Prostate gland (tissue), 2 donors: ENCODE measurements at places on chromosomes 3 and 15. TPM values are rescaled to one million over a fixed set of nuclear protein-coding genes. Genes with fewer than 3 reads are reported as not detected.

NPAP1 gene
- total RNA-seq = not detected

GOLGA8S gene
- 0.05 TPM for total RNA-seq

IQCF5 gene
- total RNA-seq = not detected

RARRES1 gene
- 138 TPM for total RNA-seq

GRCh38 chr15:42490291-42490670 is 660 bp downstream of the ZNF106 start:
- H3K36me3 ChIP-seq = no peaks in the 10 kb centered on the region
- peak overlapping the region; percentile 59 for H3K4me3 ChIP-seq
- no peak for DNase-seq
- no peaks in the 10 kb centered on the region for H3K27me3 ChIP-seq
- H3K4me1 ChIP-seq = peaks cover 2% of the 10 kb centered on the region

GRCh38 chr15:63560741-63561448 is 36.3 kb upstream of the FBXL22 start:
- H3K36me3 ChIP-seq = peaks cover 6% of the 10 kb centered on the region
- no peaks in the 10 kb centered on the region for H3K4me1 ChIP-seq
- DNase-seq = no peak
- no peak overlapping the region for H3K27ac ChIP-seq
- H3K4me3 ChIP-seq = no peak overlapping the region

DNA sequence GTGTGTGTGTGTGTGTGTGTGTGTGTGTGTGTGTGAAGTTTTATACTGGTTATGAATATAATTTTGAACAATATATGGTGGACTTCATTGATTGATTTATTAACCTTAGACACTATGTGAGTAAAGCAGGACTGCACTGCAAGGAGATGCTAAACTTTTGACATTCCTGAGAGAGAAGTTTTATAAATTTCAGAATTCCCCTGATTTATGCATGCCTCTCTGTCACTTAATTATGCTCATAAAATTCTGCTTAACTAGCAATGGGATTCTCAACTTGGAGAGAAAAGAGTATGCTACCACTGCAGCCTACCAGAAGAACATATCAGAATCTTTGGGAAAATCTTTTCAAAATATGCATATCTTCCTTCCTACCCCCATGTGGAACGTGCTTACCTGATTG is 144.6 kb downstream of the B3GALNT1 start:
- H3K36me3 ChIP-seq = no peaks in the 10 kb centered on the region
- DNase-seq = no peak
- no peak overlapping the region for H3K4me3 ChIP-seq
- H3K27ac ChIP-seq = no peak overlapping the region
- no peaks in the 10 kb centered on the region for H3K27me3 ChIP-seq

GRCh38 chr15:71899674-71900073 is 89.3 kb downstream of the NR2E3 start:
- H3K27me3 ChIP-seq = no peaks in the 10 kb centered on the region
- H3K4me3 ChIP-seq = no peak overlapping the region
- H3K36me3 ChIP-seq = no peaks in the 10 kb centered on the region
- DNase-seq = no peak
- no peaks in the 10 kb centered on the region for H3K4me1 ChIP-seq
